Naive thymus-derived CD8-positive, alpha-beta T cell (primary cell): ENCODE measurements at places on chromosomes 6 and 20. TPM values are rescaled to one million over a fixed set of nuclear protein-coding genes. Genes with fewer than 3 reads are reported as not detected.

- no peak for DNase-seq
These were observed 121.8 kb downstream of the SASH1 start for GRCh38 chr6:148464319-148465010.

GRCh38 chr6:6841571-6841970 is 253.1 kb downstream of the LY86 start:
- no peak for DNase-seq

RMND1 gene
- total RNA-seq: 16.0 TPM

DNA sequence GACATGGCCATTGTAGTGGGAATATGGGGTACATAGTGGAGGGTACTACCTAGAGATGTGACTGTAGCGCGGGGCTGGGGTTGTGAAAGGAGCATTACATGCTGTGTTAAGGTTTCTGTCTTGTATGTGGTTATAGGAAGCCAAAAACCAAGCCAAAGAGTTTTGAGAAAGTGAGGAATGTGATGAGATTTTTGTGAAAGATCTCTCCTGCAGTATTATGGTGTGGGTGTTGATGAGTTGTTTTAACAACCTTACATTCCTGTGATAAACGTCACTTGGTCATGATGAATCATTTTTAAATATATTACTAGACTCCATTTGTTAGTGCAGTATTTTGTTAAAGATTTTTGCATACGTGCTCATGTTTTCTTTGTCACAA is 48.9 kb downstream of the ZFAND3 start:
- no peak for DNase-seq

DNA sequence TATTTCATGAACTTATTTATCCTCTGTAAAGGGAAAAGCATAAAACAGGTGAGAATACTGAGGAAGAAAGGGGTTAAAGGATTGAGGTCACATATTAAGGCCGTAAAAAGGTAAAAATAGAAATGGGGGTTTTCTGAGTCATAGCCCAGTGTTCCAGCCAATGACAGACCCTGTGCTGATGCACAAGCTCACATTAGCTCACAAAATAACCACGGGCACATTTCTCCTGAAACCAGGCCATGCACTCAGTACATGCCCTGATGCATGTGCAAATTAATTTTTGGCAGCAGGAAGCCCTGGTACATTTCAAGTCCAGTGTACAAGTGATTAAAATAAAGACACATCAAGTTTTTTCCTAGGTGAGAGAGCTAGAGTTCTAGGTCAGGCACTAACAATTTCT is 194.4 kb downstream of the TMEM200A start:
- no peak for DNase-seq

- DNase-seq: no peak
These were observed 88.6 kb downstream of the RNF217 start for GRCh38 chr6:125050663-125051318.

VEGFA gene
- 4.5 TPM for total RNA-seq

DNA sequence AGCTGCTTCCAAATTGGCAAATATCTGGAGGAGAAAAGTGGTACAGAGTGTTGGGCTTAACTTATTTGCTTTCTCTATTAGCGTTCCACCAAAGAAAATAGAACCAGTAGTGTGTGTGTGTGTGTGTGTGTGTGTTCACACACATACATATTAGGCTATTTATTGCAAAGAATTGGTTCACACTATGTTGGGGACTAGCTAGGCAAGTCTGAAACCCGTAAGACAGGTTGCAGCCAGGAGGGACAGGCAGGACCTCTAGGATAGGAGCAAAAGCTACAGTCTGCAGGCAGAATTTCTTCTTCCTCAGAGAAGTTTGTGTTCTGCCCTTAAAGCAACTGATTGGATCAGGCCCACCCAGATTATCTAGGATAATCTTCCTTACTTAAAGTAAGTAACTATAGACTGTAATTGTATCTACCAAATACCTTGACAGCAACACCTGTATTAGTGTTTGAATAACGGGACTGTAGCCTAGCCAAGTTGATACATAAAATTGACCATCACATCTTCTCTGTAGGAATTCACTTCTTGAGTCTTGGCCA is 12.8 kb downstream of the KCTD20 start:
- no peak for DNase-seq

DNA sequence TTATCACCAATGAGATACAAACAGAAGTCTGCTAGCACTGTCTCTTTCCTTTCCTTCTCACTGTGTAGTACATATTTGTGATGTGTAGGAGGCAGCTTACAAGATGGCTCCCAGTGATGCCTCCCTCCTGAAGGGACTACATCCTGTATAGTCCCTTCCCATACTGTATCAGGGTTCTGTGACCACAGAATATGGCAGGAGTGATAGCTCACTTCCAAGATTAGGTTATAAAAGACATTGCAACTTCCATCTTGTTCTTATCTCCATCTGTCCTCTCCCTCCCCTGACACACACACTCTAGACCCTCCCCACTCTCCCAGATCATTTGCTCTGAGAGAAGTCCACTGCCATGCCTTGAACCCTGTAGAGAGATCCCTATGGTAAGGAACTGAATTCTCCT is 38.0 kb downstream of the SESN1 start:
- no peak for DNase-seq

GRCh38 chr20:32805721-32806120 is 14.0 kb upstream of the MAPRE1 start:
- no peak for DNase-seq

RPS6KA2 gene
- total RNA-seq: 13.5 TPM

ABRACL gene
- 105 TPM for total RNA-seq

- DNase-seq: no peak
These were observed 30.4 kb downstream of the KIZ start for GRCh38 chr20:21156266-21156665.

GRCh38 chr6:41453244-41453643 is 92.9 kb upstream of the FOXP4 start:
- no peak for DNase-seq

SLC24A3 gene
- total RNA-seq: not detected

TRAPPC3L gene
- total RNA-seq: not detected

GSTA3 gene
- total RNA-seq: not detected

ZNF311 gene
- total RNA-seq: 0.49 TPM

GRCh38 chr20:63107449-63108200 is 100.9 kb upstream of the BHLHE23 start:
- DNase-seq: no peak

DNA sequence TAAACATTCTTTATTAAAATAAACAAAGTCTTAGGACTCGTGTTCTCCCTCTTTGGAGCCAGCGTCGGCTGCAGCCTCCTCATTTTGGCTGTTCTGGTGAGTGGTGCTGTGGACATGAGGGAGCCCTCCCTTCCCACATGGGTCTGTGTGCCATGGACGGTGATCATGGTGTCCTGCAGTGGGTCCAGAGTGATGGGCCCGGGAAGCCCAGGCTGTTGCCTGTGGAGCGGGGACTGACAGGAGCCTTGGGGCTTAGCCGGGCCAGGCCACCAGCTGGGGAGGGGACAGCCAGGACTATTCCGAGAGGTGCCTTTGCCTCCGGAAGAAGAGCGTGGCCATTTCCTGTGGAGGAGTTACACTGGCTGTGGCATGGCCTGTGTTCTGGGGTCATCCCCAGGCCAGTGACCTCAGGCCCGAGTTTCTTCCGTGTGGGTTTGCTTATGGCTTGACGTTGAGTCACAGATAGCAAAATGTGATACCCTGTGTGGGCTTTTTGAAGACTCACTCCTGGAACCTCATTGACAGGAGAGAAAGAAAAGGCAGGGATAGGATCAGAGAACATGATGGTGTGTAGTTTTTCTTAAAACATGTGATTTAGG is 153.4 kb downstream of the DTNBP1 start:
- no peak for DNase-seq

GRCh38 chr20:43948455-43948854 is 33.8 kb downstream of the TOX2 start:
- no peak for DNase-seq
